Renal pelvis (tissue), 12 donors: ENCODE measurements at places on chromosomes 13 and 19.
A peak's percentile ranks its signal among the peaks of the same experiment; 100 is the strongest.

- DNase-seq: no peak
Measured at GRCh38 chr13:20796791-20797508, 23.2 kb upstream of the EEF1AKMT1 start.

DNA sequence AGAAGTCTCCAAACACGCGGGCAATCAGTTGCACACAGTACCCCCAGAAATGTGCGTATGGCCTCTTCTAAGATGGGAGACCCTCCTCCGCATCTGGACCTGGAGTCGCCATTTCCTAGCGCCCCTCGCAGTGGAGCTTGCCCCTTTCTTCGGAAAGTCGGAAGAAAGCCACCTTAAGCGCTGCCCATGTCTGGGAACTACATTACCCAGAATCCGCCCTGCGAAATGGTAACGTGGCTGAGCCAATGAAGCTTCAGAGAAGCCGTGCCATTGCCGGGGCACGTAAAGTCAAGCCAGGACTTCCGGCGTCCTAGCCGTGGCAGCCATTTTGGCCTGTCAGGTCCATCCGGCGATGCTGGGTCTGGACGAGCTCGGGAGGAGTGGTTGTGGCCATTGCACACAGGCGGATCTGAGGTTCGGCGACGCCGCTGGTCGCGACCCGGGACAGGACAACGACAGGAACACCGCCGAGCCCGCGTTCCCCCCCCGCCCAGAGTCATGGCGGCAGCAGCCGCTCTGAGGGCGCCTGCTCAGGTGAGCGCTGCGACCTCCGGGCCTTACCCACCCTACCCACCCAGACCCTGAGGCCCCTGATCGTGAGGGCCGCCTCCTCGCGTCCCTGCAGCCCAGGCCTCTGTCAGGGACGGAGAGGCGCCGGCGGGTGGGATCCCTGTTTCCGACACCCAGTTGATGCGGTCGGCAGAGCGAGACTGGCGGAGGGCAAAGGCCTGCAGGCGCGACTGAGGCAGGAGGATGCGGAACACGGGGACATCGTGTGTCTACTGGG is at the start of gene ZNF586:
ZNF586 (plus strand) TSS at position 332 of the 787 bp plus-strand sequence; CDS start at position 499, 167 bp downstream.
- DNase-seq: peak; percentile 91

DNA sequence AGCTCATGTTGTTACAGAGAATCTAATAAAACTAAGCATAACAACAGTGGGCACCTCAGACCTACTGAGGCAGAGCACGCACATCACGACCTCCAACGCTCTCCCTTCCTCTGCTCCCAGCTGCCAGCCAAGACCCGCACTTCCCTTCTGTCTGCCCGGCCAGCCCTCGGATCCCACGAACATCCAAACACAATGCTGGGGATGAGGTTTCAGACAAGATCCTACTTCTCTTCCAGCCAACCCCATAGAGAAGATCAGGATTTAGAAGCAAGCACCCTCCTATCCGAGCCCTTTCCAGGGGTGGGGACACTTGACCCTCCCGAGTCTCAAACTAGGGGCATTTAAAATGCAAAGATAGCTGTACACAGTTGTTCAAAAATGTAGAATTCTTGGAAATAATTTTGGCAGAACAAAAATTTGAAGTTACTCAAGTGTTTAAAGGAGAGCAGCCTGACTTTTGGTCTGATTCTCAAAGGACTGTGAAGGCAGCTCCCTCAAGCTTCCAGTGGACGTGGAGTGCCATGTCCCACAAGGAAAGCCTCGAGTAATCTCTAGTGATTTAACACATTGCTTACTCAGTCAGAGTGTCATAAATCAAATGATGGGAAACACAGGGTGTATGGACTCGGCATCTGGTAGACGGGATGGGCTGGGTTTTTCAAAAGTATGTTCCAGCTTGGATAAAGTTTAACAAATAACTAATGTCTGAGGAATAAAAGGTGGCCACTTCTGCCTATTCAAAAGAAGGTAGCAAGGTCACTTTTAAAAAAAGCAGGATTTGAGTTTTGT is 32.8 kb downstream of the ANKRD10 start:
- DNase-seq: no peak

DNA sequence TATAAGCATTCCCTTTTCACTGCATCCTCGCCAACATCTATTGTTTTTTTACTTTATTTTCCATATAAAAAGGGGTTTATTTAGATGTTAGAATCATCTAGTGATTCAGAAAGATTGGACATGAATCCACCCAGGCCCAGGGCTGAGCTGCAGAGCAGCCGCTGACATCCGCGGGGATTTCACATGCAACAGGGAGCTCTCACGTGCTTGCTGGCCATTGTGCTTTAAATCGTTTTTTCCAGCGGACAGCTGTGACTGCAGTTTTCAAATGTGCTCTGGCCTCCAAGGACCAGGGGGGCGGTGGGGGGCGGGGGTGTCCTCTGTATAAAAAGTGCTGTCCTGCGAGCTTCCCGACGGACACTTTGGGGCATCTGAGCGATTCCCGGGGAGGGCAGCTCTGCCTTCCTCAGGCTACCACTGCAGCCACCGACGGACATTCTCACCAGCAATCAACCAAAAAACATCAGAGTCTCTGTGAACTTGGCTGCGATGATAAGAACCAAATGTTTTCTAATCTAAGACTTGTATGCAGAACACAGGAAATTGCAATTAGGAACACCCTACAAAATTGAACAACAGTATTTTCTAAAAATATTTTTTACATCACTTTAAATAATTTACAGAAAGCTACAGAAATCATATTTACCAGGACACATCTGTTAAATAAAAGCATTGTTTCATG is 12.6 kb downstream of the RB1 start:
- DNase-seq: no peak

DNA sequence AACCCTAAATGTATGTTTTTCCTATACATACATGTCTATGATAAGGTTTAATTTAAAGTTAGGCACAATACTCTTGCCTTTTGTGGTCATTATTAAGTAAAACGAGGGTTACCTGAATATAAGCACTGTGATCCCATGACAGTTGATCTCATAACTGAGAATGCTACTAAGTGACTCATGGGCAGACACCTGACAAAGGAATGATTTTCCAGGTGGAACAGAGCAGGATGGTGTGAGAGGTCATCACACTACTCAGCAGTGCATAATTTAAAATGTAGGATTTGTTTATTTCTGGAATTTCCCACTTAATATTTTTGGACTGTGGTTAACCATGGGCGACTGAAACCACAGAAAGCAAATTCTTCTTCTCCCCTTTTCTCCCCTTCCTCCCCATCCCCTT is 178.9 kb downstream of the UGGT2 start:
- DNase-seq: no peak

GRCh38 chr13:97327506-97328221 is 105.5 kb downstream of the MBNL2 start:
- no peak for DNase-seq

- DNase-seq: no peak
Measured at GRCh38 chr19:55689411-55690108, 14.5 kb downstream of the EPN1 start.

DNA sequence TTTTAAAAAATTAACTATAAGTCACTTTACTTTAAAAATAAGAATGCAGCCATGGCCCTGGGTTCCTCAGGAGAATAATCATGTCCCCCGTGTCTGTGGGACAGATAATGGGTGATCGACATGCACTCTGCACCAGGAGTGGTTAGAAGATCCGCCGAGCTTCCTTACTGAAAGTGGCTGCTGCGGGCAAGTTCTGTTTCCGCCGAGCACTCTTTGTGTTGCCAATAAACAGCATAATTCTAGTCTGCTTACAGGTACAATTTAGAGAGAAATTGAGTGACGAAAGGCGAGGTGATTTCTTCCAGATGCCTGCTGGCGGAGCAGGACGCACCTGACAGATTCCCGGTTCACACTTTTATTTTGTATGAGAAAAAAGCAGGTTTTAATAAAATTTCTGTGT is 139.0 kb downstream of the SOX1 start:
- DNase-seq: no peak

DNA sequence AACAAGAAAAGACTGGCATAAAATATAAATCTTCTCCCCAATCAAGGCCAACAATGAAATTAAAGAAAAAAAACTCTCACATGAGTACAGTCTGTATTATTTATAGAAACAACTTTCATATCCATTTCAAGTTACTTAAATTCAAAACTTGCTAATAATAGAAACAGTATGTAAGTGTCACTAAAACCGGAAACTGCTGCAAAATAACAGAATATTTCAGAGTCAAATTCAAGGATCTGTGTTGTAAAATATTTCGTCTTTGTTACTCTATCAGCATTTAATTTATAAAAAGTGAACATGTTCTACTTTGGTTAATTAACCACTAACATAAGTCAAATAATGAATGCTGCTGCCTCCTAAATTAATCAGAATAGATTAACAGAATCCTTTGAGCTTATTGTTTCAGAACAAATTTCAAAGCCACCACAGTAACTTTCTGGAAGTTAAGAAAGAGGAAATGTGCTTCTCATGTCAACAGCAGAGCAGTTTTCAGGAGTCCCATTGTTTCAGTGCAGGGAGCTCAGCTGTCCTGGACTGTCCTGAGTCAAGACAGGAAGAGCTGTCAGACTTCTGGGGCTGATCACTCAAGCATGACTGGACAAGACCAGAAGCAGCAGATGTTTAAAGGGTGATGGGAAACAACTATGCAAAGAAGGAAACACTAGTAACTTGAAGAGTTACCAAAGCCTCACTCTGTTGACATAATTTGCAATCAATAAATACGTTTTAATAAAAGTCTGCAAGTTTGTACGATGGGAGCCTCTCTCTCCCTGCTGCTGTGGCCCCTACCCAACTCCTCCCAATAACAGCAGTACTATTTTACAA is 76.9 kb downstream of the FOXO1 start:
- DNase-seq: peak; percentile 31

DNA sequence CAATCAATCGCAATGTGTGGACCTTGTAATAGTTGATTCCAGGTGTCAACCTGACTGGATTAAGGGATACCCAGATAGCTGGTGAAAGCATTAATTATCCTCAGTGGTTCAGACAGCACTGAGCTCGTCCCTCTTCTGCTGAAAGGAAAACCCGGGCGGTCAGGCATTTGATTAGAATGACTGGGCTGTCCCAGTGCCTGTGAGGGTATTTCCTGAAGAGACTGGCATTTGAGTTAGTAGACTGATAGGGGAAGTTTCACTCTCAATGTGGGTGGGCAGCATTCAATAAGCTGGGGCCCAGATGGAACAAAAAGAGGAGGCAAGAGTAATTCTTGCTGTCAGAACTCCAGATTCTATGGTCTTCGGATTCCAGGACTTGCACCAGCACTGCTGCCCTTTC is 31.9 kb downstream of the KPNA3 start:
- DNase-seq: no peak

GRCh38 chr13:25118378-25118905 is 22.5 kb downstream of the PABPC3 start:
- DNase-seq: no peak

- no peak for DNase-seq
Measured at GRCh38 chr19:18254546-18255503, 19.4 kb downstream of the IQCN start.

- no peak for DNase-seq
Measured at GRCh38 chr19:49222011-49222410, 64.4 kb downstream of the TRPM4 start.

DNA sequence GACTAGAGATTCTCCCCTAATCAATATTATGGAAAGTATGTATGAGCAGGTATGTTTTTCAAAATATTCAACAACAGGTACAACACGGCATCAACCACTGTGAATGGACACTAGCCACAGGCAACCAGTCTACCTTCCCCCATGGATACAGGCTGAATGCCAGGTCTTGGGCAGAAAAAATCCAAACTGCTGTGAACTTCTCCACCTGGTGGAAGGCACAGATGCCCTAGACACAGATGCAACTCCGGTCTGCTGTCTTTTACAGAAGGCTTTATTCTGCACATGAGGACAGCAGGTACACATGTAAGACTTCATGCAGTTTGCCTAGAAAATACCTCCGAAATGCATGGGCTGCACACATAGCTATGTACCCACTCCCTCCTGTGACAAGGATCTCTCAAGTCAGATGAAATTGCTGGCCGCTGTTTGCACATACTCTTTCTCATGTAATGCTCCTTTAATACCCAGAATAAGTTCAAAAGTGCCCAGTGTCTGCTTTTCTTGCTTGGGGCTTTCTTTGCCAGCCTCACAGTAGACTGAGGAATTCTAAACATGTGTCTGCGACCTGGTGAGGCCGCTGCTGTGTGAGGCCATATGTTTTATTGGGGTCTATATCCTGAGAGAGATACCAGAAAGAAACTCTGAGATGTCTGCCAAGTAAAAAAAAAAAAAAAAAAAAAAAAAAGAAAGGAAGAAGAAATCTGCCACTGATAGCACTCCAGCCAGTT is 325.9 kb downstream of the FOXO1 start:
- no peak for DNase-seq

DNA sequence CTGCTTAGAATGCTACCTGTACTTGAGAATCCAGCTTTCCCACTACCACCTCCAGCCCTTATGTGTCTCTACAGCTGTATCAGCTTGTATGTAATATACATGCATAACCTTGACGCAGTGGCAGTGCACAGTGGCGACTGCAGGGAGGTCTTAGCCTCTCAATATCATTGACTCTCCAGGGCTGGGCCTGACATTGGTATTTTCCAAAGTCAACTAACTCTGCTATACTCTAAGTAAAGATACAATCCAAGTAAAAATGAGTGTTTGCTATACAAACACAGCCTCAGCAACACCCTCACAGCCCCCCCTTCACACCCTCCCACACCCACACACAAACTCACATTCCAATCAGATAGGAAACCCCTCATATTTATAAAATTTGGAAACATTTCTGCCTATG is 6.7 kb upstream of the UBL3 start:
- no peak for DNase-seq

DNA sequence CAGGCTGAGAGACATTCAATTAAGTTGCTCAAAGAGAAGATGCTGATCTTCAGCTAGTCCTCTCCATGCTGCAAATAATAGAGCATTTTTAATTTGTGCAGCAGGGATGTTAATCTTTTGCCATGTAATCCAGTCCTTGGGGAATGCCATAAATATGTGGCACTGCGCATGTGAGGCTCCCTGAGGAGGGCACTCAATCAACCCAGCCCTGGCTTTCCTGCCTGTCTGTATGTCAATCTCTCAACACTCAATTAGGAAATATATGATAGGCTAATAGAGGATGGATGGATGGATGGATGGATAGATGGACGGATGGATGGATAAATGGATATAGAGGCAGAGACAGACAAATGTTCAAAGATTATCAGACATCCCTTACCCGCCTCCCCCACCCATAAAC is 31.6 kb upstream of the POP4 start:
- DNase-seq: no peak

DNA sequence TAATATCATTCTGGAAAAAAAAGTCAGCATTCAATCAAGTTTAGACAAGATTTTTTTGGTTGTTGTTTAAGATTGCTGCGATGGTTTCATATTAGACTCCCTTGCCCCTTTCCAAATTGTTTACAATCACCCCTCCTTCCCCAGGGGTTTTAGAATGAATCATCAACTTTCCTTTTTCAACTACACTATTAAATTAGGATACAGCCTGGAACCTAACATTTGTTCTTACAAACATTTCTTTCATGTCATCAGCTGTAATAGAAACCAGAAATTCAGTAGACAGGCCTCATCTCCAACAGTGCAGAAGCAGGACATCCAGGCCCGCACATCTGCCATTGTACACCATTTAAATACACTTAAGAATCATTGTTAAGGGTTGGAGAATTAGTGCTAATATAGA is 44.4 kb upstream of the WDFY2 start:
- no peak for DNase-seq
